ENCODE measurements at places on chromosomes 1 and 21.

DNA sequence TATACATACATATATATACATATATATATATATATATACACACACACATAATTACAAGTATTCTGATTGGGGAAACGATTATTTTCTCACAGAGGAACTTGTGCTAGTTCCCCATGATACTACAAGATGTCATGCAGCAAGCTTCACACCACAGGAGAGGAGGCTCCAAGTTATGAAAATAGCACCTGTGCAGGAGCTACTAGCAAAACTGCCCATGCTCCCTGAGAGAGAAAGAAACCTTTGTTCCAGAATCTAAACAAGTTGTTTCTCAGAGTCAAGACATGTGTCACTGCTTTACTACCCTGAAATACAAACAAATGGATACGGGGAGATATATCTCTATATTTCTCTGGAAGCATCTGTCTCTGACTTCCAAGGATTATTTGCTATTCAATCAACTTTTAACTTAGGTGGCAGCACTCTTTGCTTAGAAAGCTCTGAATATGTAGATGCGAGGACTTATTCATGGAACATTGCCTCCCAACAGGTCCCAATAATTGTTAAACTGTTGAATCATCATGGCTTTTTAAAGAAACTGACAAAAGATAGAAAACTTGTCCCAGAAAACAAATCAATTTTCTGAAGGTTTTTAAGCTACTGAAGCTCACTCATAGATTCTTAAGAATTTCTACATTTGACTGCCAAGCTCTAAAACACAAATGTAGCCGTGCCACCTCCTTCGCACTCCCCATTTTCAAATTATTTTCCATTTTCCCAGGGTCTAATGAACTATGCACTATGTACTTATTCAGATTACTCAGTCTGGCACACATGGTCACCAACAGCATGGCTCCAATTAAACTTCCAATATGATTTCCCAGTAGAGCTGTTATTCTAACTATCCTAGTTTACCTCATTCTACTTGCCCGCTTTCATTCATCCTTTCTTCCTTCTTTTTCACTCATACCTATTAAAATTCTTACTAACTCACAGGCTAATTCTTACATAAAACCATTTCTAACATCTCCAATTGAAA, 929.1 kb downstream of the LTN1 start:
- no peak for DNase-seq

DNA sequence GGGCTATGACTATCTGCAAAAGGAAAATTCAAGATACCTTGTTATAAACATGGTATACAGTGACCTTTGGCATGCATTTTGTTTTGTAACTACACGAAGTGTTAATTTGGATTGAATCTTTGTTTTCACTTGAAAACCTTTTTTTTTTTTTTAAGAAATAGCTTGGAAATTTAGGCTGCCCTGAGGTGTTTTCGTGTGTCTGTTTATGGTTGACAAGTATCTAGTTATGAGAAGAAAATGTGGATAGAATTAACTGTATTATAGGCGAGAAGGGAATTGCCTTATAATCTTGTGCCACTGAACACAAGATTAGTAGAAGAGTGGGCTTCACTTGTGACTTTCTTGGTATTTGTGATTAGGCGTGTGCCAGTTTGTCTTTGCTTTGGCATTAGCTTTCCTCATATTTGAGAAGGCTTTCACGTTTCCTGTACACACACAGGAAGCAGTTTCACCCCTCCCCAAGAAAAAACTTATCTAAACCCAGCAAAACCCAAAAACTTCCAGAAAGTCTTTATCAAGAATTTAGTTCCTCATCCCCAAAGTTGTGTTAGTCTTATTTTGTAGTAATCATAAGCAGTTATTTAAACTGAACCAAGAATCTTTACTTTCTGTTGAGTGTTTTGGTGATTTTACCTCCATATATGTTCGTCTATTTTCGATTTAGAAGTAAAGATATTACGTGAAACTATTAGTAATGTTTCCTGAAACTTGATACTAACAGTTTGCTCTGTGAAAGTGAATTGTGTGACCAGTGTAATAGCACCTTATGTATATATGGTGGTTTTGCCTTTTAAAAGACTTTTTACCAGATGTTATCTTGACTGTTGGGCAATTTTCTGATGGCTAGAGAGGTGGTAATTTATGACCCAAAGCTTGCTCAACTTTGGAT, 3.8 kb downstream of the DYRK1A start:
- no peak for DNase-seq

DNA sequence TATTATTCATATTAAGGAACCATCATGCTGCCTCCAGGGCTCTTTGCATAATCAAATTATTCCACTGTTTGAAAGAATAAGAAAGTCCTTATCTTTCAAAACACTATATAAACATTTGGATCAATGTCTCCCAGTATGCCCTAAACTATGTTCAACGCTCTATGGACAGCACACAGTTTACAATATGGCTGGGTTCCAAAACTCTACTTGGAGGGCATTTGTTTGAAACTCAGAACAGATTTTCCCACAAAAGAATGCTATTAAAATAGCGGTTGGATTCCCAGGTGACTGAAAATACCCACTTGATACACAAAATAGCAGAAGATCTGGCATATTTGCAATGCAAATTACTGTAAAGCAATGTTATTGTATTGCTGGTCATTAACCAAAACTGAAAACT, 3.2 kb downstream of the HAO2 start:
- no peak for DNase-seq

- no peak for DNase-seq
These were observed 118.7 kb downstream of the GLIS1 start for GRCh38 chr1:53620061-53620855.

GRCh38 chr1:206725109-206725963, 40.6 kb downstream of the MAPKAPK2 start:
- DNase-seq, result no peak

DNA sequence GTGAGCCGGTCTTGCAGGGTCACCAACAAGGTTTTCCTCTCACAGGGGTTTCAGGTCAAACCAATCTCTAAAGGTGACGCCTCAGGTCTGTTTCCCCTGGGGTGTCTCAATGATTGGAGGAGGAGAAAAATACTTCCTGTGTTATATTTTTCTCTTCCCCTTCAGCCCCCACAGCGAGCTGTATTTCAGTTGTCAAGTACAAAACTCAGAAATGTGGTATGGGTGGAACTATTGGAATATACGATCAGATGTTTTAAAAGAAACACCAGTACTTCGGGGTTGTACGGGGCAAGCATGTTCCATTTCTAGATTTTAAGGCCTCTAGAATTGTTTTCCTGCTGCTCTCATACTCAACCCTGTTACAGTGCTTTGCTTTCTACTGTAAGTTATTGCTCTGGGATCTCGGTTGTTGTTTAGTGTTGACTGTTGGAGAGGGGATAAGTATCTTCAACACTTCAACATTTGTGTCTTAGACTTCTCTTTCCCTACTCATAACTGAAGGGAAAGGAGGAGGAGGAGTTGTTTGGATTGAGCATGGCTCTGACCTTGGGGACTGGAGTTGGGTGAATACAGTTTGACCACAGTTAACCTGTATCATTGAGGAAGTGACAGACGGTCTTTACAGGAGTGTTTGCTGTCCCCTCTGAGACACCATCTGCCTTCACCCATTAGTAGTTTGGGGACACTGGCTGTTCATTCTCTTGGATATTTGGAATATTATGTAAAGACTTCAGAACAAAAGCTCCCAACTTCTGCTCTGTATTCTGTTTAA, 2.0 kb downstream of the MAPKAPK2 start:
- DNase-seq, result no peak

GRCh38 chr1:89298461-89298860, 25.8 kb upstream of the GBP5 start:
- DNase-seq, result no peak

- DNase-seq, result no peak
These were observed 17.0 kb downstream of the MKNK1 start for GRCh38 chr1:46587069-46587468.

DNA sequence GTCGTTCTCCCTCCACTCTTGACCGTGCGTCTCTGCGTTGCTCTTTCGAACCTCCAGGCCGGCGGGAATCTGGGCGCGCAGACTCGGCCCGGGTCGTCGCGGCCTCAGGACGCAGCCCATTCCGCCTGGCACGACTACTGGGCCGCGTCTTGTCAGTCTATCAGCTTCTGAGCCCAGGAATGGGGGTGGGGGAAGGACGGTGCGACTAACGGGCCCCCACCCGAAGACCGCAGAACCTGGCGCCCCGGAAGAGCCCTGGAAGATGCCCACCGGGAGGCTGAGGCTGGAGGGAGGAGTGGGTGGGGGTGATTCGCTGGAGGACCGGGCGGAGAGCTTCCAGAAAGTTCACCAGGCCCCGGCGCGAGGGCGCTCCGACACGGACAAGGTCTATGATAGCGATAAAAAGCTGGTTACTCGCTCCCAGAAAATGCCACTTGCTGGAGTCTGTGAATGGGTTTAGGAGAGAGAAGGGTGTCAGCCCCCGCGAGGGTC, 1.7 kb upstream of the DMRTA2 start:
- DNase-seq, result no peak

DNA sequence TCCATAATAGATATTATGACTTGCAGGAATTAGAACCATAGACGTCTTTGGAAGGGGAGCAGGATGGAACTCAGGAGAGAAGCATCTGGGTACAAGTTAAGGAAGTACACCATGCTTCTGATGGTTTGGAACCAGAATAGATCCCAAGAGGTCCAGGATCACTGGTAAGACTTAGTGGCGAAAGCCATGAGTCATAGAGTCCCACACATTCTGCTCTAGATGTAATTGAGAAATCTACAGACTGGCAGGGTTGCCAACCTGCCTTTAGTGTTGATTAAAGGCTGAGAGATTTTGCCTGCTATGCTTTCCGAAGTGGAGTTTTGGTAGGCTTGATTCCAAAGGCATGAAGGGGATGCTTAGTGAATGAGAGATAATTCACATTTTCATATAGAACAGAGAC, 57.1 kb upstream of the C1orf87 start:
- no peak for DNase-seq

DNA sequence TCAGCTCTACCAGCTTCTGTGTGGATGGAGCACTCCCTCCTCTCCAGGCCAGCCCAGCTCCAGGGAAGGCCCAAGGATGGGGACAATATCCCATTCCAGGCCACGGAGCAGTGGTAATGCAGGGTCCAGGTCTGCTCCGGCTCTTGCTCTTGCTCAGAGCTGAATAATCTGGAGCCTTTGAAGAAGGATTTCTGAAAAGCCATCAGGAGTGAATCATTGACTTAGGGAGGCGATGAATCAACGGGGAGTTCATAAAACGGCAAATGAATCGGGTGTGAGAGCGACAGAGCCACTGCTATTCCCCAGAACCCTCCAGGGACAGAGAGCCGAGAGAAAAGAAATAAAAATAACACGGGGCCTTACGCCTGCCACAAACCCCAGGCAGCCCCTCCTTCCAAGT, 7.7 kb downstream of the POU3F1 start:
- no peak for DNase-seq

DNA sequence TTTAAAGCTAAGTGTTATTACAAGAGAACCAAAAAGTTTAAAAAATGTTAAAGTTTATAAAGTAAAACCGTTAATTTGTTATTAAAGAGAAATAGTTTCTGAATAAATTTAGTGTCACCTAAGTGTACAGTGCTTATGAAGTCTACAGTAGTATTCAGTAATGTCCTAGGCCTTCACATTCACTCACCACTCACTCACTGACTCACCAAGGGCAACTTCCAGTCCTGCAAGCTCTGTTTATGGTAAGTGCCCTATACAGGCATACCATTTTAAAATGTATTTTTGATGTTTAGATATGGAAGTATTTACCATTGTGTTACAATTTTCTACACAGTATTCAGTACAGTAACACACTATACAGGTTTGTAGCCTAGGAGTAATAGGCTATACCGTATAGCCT, 60.1 kb upstream of the GCLM start:
- DNase-seq, result no peak

- no peak for DNase-seq
These were observed 509.6 kb upstream of the USP24 start for GRCh38 chr1:55724551-55725325.

DNA sequence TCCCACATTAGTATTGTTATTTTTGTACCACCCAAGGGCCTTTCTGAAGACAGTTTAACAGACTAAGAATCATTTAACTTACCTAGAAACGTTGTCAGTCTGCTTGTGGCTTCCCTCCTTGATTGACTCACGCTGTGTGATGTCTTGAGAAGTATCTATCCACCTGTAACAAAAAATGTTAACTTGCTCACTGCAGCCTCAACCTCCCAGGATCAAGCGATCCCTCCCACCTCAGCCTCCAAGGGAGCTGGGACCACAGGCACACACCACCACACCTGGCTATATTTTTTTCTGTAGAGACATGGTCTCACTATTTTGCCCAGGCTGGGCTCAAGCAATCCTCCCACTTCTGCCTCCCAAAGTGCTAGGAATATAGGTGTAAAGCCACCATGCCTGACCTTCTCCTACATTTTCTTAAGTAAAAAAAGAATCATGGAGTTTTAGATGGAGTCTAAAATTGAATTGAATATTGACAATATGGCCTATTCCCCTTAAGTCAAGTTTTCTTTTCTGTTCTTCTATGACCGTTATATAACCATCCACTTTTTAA, 15.6 kb downstream of the SFPQ start:
- no peak for DNase-seq

DNA sequence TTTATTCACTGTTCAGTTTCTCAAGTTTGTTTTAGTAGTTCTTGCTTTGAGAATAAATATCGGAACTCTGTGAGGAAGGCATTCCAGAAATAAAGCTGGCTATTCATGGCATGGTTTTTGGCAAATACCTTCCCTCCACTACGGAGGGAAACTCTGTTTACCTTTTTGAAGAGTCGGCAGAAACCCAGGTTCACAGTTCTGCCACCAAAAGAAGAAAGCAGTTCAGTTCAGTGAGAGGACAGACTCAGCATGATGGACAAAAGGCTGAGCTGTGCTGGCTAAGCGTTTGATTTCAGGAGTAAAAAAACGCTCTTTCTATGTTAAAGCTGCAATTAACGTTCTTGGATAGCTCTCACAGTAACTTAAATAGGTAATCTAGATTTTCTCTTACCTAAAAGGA, 42.4 kb downstream of the CNN3 start:
- no peak for DNase-seq

DNA sequence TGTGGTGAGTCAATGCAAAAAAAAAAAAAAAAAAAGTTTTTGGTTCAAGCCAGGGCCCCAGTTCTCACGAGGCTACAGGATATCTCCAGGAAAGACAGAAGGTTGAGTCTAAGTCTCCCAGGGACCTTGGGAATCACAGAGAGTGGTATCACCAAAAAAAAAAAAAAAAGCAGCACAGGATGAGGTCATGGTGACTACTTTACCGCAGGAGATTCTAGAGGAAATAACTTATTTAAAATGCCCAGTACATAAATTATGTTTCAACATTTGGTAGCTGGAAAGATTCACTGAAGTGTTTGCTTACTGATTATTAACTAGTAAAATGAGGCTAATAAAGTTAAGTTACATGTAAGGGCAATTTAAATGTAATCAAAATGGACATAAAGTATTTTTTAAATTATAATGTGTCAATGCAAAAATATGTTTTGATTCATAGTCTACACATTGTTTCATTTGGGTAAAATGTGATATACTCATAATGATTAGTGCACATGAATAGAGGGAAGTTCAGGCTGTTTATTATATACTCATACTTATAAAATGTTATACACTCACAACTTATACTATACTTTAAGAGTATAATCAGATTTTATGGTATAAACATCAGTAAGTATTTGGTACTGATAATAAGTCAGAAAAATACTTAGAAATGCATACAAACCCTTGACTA, 84.1 kb downstream of the PLPPR5 start:
- DNase-seq, result no peak

GRCh38 chr1:94329986-94330385, 88.2 kb upstream of the ABCD3 start:
- DNase-seq, result no peak
